ENCODE measurements at places on chromosomes 7 and 10. TPM values are rescaled to one million over a fixed set of nuclear protein-coding genes. Genes with fewer than 3 reads are reported as not detected.

DNA sequence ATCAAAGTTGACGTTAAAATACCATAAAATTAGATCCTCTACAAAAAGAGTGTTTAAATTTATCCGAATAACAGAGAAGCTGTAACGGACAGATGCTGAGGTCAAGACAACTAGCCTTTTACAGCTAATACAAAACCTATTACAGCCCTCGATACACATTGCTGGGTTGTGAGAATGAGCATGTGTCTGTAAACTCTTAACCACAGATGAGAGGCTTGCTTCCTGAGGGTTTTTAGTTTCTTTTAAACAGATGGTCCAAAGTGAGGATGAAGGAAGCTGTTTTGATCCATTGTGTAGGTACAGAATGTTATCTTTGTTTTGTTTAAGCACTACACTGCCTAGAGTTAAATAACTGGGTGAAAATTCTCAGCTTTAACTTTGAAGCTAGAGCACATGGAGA lies 578.2 kb downstream of the PARD3 start:
- H3K27me3 ChIP-seq, result no peaks in the 10 kb centered on the region
- no peaks in the 10 kb centered on the region for H3K36me3 ChIP-seq
- DNase-seq, result no peak
- no peak overlapping the region for H3K27ac ChIP-seq

DNA sequence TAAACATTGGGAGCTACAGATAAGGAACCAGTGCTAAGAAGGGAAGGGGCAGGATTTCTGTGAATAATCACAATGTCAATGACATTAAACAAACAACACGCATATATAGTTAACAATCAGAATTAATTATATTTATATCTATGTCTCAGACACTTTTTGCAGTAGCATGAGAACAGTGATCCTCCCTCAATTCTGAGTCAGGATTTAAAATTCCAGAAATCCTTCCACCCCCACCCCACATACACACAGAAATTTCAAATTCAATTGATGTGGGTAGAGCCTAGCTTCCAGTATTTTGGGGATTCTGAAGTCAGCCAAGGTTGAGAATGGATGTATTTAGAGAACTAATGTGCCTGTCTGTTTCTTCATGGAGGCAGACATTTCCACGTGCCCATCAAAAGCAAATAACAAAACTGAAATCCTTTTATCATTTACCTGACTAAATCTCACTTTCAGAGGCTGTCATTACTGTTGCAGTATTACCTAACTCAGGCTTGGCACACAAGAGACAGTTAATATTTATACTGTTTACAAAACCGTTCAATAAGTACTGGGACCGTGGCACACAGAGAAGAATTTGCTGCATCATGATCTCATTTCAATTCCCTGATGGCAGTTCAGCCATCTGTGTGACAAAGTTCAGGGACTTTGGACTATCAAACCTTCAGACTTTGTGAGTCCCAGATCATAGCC lies 116.6 kb upstream of the PALS2 start:
- H3K36me3 ChIP-seq, result no peaks in the 10 kb centered on the region
- H3K27ac ChIP-seq, result no peak overlapping the region
- DNase-seq, result no peak
- H3K4me1 ChIP-seq, result no peaks in the 10 kb centered on the region

- no peaks in the 10 kb centered on the region for H3K36me3 ChIP-seq
- no peak overlapping the region for H3K27ac ChIP-seq
- no peak for DNase-seq
- no peak overlapping the region for H3K4me3 ChIP-seq
Observed at GRCh38 chr7:27998382-27998781, 182.2 kb downstream of the JAZF1 start.

GRCh38 chr10:118506671-118507590 lies 88.5 kb downstream of the PRLHR start:
- no peaks in the 10 kb centered on the region for H3K27me3 ChIP-seq
- H3K4me1 ChIP-seq, result peaks cover 26% of the 10 kb centered on the region
- H3K36me3 ChIP-seq, result no peaks in the 10 kb centered on the region
- no peak for DNase-seq
- no peak overlapping the region for H3K27ac ChIP-seq

GRCh38 chr7:3978839-3979238 lies 677.8 kb downstream of the SDK1 start:
- no peaks in the 10 kb centered on the region for H3K27me3 ChIP-seq
- no peak for DNase-seq
- H3K36me3 ChIP-seq, result no peaks in the 10 kb centered on the region
- no peak overlapping the region for H3K27ac ChIP-seq
- no peaks in the 10 kb centered on the region for H3K4me1 ChIP-seq

DNA sequence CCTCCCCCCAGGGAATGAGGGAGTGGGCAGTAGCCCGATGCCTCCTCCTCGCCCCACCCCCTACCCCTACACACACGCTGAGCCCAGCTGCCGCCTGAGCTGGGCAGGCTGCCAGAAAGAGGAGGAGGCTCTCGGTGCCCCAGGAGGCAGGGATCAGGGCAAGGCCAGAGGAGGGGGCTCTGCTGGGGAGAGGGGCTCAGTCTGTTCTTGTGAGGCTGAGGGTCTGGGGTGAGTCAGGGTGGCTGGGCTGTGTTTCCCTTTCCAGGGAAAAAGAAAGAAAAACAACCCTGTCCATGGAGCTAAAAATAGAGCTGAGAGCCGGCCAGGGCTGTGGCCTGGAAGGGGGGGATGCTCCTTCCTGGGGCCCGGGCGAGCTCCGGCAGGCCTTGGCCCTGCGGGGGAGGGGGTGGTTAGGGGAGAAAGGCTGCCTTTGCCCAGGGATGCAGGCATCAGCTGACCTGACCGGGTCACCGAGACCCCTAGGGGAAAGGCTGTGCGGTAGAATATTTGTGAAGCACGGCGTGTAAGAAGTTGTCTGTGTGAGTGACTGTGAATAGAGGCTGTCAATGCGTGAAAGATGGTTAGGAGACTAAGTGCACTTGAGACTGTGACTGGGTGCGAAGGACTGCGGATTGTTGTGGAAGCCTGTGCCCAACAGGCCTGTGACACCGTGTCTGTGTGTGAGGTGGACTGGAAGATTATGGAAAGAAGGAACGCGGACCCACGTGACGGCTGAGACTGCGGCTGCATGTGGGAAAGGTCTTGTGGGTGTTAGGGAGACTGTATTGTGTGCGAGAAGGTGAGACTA lies 1.2 kb upstream of the LZTS2 start:
- peaks cover 55% of the 10 kb centered on the region for H3K4me1 ChIP-seq
- H3K27me3 ChIP-seq, result no peaks in the 10 kb centered on the region
- H3K27ac ChIP-seq, result peak overlapping the region; percentile 98
- H3K4me3 ChIP-seq, result peak overlapping the region; percentile 81
- H3K36me3 ChIP-seq, result peaks cover 12% of the 10 kb centered on the region

NEUROG3 gene
- not detected for total RNA-seq

ZNF117 gene
- total RNA-seq, result 18.2 TPM

CDC14C gene
- total RNA-seq, result not detected

All from suprapubic skin (tissue), 4 donors.